T-helper 2 cell treated with Interferon-gamma antibody and Interleukin-4, amounts not matched to agents 5 μg/mL and 100 μg/mL, for 36 hours (primary cell): ENCODE measurements at places on chromosomes 5 and 9.

DNA sequence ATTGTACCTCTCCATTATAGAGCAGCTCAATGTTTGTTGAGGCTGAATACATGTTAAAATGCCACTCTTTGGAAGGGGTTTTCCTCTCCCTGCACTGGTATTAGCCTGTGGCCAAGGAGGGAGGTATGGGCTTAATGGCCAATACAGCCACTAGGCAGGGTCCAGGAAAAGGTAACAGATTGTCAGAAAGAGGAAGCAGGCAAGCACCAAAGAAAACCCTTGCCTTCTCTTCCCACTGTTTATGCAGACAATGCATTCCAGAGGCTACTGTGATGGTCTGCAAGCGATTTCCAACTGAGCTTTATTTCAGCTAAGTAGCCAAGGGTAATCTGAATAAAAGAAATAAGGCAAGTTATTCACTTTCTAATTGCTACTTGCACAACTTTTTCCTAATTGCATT is 95.3 kb upstream of the SLC27A6 start:
- no peaks in the 10 kb centered on the region for H3K4me1 ChIP-seq
- H3K27me3 ChIP-seq = no peaks in the 10 kb centered on the region
- H3K36me3 ChIP-seq = no peaks in the 10 kb centered on the region
- no peak overlapping the region for H3K4me3 ChIP-seq
- H3K27ac ChIP-seq = no peak overlapping the region
- no peak for DNase-seq

GRCh38 chr5:177334155-177334551 is 17.3 kb downstream of the LMAN2 start:
- H3K27ac ChIP-seq = no peak overlapping the region
- no peaks in the 10 kb centered on the region for H3K27me3 ChIP-seq
- H3K36me3 ChIP-seq = peaks cover 50% of the 10 kb centered on the region
- no peak for DNase-seq
- H3K4me3 ChIP-seq = no peak overlapping the region

GRCh38 chr5:55123365-55123764 is 20.9 kb downstream of the GZMA start:
- no peak overlapping the region for H3K27ac ChIP-seq
- H3K4me1 ChIP-seq = peaks cover 8% of the 10 kb centered on the region
- peaks cover 2% of the 10 kb centered on the region for H3K27me3 ChIP-seq
- no peak for DNase-seq

DNA sequence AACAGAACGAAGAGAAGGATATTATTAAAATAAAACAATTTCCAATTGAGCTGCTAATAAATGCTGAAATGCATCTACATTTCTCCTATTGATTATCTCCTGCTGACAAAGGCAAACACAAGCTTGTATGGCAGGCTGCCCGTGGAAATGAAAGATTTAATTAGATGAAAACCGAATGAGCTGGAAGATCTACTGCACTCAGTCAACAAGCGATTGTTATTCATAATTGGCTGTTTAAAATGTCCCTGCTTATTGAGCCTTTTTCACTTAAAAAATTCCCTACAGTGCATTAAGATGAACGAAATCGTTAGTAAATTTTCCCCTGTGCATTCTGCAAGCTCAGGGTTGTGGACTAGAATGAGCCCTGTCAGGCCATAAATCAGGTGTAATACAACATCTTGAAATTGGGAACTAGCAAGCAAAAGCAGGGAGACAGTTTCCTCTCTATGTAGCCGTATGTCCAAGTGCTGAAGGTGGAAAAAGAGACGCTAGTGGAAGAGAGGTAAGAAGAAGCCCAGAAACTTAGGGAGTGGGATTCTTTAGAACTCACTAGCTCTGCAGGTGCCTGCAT is 28.5 kb upstream of the KIF4B start:
- H3K4me1 ChIP-seq = no peaks in the 10 kb centered on the region
- no peak overlapping the region for H3K27ac ChIP-seq
- H3K27me3 ChIP-seq = peaks cover 12% of the 10 kb centered on the region
- DNase-seq = no peak

DNA sequence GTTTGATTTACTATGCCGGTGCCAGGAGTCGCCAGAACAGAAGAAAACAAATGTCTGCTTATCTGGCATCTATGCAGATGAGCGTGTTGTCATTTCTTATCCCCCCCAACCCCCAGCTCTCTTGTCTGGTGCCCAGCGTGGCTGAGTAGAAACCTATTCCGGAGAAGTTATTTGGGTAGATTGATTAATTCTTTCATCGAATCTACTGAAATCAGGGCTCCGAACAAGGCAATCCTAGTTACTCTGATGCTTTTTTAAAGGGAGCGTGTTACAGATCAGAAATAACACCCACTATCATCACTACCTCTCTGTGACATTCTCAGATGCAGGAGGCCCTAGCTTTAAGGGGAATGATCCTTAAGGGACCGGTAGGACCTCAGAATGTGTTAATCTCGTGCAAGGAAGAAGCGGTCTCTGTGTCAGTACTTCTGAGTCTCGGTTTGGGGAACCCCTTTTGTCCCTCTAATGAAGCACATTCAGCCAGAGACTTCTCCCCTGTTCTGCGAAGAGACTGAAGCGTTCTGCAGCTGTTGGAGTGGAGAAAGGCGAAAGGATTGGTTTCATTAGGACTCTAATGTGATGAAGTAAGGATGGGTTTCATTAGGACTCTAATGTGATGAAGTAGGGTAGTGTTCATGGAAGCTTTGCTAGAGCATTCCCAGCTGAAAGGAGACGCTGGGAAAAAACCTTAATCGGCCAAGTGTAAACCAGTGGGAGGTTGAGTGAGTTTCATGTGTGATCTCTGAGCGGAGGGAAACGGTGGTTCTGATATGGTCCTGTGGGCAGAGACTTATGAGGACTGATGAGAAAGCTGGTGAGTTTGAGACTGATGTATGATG is 1.5 kb downstream of the PIP5K1B start:
- H3K36me3 ChIP-seq = no peaks in the 10 kb centered on the region
- peak overlapping the region; percentile 95 for H3K4me3 ChIP-seq
- DNase-seq = no peak
- peaks cover 38% of the 10 kb centered on the region for H3K27me3 ChIP-seq

- no peak overlapping the region for H3K4me3 ChIP-seq
- peaks cover 2% of the 10 kb centered on the region for H3K4me1 ChIP-seq
- peaks cover 38% of the 10 kb centered on the region for H3K27me3 ChIP-seq
- no peak overlapping the region for H3K27ac ChIP-seq
These were observed 578 bp downstream of the LHX6 start for GRCh38 chr9:122228191-122228567.

GRCh38 chr5:146313027-146313426 is 25.6 kb upstream of the POU4F3 start:
- no peak overlapping the region for H3K4me3 ChIP-seq
- peaks cover 29% of the 10 kb centered on the region for H3K27me3 ChIP-seq
- peaks cover 2% of the 10 kb centered on the region for H3K4me1 ChIP-seq
- H3K27ac ChIP-seq = no peak overlapping the region
- no peaks in the 10 kb centered on the region for H3K36me3 ChIP-seq
- DNase-seq = no peak

- H3K27me3 ChIP-seq = no peaks in the 10 kb centered on the region
- no peak overlapping the region for H3K4me3 ChIP-seq
- no peak for DNase-seq
- no peak overlapping the region for H3K27ac ChIP-seq
- H3K4me1 ChIP-seq = no peaks in the 10 kb centered on the region
These were observed 62.0 kb downstream of the BHMT start for GRCh38 chr5:79173626-79174025.

- no peaks in the 10 kb centered on the region for H3K27me3 ChIP-seq
- DNase-seq = no peak
- peaks cover 16% of the 10 kb centered on the region for H3K4me1 ChIP-seq
These were observed 211.8 kb downstream of the ARRDC3 start for GRCh38 chr5:91171322-91171721.

DNA sequence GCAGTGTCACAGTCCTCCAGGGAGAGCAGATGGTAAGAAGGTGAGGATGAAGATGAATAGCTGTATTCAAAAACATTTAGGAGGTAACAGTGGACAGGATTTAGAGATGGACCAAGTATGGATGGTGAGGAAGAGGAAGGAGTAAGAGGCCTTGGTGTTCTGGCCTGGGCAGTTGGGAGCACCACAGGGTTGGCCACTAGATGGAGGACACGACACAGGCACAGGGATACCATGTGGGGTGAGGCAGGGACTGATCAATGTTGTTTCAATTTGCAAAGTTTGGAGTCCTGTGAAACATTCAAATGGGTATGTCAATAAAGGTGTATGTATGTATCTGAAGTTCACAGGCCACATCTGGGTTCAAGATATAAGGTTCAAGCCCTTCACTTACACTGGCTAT is 141.1 kb upstream of the RASEF start:
- H3K36me3 ChIP-seq = no peaks in the 10 kb centered on the region
- H3K4me3 ChIP-seq = no peak overlapping the region
- H3K27me3 ChIP-seq = no peaks in the 10 kb centered on the region
- peaks cover 6% of the 10 kb centered on the region for H3K4me1 ChIP-seq
- no peak for DNase-seq
- no peak overlapping the region for H3K27ac ChIP-seq
